HAP-1 (cell line): ENCODE measurements at places on chromosomes 2 and 18.

DNA sequence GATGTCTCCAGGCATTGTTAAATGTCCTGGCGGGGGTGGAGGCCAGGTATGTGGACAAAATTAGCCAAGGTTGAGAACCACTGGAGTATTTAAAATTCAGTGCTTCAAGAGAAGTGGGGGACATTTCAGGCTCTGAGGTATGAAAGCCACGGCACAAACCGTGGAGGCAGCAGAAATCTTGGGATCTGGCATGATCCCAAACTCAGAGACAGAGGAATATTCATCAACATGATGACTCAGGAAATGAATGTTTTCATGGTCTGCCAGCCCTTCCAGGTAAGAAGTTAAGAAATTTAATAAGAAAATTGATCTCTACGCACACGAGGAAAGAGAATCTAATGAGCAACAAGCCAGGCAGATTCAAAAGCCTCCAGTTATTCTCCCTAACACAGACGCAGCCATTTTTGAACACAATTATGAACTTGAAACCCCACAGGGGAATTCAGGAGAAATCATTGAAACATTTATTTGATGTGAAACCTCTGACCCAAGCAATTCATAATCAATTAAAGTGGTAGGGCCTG, 11.3 kb upstream of the GRP start:
- DNase-seq, result no peak

DNA sequence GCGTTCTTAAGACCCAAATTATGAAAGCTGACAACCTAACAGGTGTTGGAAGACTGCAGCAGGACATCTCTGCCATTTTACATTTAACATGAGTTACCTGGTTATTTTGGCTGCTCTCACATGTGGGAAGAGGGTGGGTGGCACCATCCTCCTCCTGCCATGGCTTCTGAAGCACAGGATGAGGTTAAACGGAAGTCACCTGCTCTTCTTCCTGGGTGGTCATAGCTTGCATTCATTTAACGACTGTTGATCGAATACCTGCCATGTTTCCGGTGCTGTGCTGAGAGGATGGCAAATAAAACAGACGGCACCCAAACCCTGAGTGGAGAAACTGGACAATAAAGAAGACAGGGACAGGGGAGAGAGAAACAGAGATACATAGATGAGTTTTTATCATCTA, 118.0 kb downstream of the RHBDD1 start:
- no peak for DNase-seq

- no peak for DNase-seq
Observed at GRCh38 chr2:100141906-100142305, 484 bp downstream of the AFF3 start.

GRCh38 chr2:157036726-157037125, 220.8 kb upstream of the GALNT5 start:
- DNase-seq, result no peak

DNA sequence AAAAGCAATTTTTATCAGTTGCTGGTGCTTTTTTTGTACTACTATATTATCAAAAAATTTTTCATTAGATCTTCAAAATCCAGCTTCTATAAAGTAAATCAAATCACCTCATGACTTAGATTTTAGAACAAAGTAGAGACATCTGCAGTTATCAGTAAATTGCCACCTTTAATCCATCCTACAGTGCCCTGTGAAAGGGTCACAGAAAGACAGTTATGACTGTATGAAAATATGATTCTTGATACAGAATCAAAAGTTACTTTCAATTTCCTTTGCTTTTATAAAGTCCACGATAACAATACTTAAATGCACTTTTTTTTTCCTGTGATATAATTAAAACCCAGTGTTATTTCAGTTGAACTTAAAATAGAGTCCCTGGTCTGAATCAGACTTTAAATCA, 61.4 kb downstream of the PRPF40A start:
- no peak for DNase-seq
